Esophagus squamous epithelium (tissue), 5 donors: ENCODE measurements at places on chromosomes 7 and 10. TPM values are rescaled to one million over a fixed set of nuclear protein-coding genes. Genes with fewer than 3 reads are reported as not detected.

FAM20C gene
- 8.5 TPM for total RNA-seq

BAMBI gene
- total RNA-seq: 5.6 TPM

PIP gene
- not detected for total RNA-seq

TRUB1 gene
- total RNA-seq: 20.6 TPM
